ENCODE measurements at places on chromosomes 16 and 17. TPM values are rescaled to one million over a fixed set of nuclear protein-coding genes. Genes with fewer than 3 reads are reported as not detected.

Gene TAF15
- 28.1 TPM for total RNA-seq

Gene CYGB
- total RNA-seq, result 49.9 TPM

Gene SLC47A1
- total RNA-seq, result 0.52 TPM

Gene TMC5
- total RNA-seq, result 0.36 TPM

Gene TRPV3
- 0.36 TPM for total RNA-seq

Gene CLEC18B
- total RNA-seq, result 18.7 TPM

Gene BAHCC1
- 4.8 TPM for total RNA-seq

Gene ABCC12
- total RNA-seq, result not detected

Gene MED13
- total RNA-seq, result 19.8 TPM

Gene ZNF423
- total RNA-seq, result 0.22 TPM

Gene HNF1B
- 21.9 TPM for total RNA-seq

Gene FSCN2
- total RNA-seq, result 0.51 TPM

Gene VPS4A
- 31.0 TPM for total RNA-seq

Gene OR4D1
- total RNA-seq, result not detected

Gene USP22
- 170 TPM for total RNA-seq

Gene CENPN
- total RNA-seq, result 91.8 TPM

Gene IL34
- total RNA-seq, result 0.86 TPM

Gene MYH8
- not detected for total RNA-seq

Gene TBC1D3H
- not detected for total RNA-seq

Gene SLC16A3
- 190 TPM for total RNA-seq

Gene TELO2
- total RNA-seq, result 33.5 TPM

Gene CDH13
- 85.4 TPM for total RNA-seq

Gene ZFHX3
- total RNA-seq, result 7.2 TPM

Gene TCF25
- 192 TPM for total RNA-seq

Gene DPEP3
- not detected for total RNA-seq

Gene SCNN1B
- 0.17 TPM for total RNA-seq

Gene LCAT
- total RNA-seq, result 7.5 TPM

Gene CCL8
- total RNA-seq, result not detected

Gene SLC35G6
- total RNA-seq, result not detected

Gene CACNG3
- not detected for total RNA-seq

Gene EVPLL
- not detected for total RNA-seq

Measured in epithelial cell of proximal tubule (primary cell).